ENCODE measurements at places on chromosomes 11 and 22.

DNA sequence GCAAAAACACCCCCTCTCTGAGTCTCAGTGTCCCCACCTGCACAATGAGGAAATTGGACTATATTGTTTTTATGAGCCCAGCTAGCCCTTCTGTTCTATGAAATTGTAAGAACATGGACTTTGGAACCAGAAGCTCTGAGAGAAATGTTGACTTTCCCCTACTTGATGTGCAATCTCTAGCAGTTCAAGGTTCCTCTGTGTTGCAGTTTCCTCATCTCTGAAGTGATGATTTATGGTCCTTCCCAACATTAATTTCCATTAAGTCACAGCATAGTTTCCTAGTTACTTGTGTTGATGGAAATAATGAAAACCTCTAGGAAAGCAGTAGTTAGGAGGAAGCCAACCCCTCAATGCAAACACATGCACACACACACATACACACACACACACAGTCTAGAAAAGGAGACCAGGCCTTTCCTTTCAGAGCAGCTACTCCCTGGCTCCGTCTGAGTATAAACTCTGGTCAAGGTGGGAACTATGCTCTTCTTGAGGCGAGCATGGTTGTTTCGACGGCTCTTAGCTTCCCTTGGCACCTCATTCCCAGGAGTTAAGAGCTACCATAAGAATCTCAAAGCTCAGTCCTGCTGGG is 518.4 kb downstream of the SOX6 start:
- DNase-seq: no peak

GRCh38 chr11:63919267-63920125 is 2.5 kb upstream of the RCOR2 start:
- DNase-seq: no peak

DNA sequence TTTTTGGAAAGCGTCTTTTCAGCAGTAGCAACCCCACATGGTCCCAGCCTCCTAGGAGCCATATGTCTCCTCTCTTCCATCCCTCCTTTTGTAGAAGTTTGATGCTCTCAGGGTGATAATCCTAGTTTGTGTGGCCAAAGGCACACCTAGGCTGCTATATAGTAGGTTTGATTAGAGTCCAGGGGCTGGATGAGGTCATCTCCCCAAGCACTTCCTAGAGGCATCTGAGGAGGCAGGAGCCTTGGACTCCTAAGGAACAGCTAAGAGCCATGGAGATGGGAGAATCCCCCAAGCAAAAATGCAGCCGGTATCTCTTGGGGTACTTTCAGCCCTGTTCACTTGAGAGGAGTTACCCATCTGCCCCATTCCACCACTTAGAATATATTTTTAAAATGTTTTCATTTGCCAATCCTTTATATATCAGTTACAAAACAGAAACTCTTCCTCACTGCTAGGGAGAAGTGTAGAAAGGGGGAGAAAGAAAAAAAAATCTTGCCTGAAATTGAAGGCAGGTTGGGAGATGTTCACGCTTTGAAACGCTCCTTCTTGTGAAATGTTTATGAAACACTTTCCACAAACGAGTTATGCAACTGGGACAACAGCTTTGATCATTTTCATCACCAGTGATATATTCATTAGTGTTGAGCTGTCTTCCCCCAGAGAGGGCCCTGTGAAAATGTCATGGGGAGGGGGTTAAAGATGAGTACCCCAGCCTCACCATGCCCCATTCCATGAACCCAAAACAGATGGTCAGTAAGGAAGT is 31.9 kb upstream of the TLCD5 start:
- no peak for DNase-seq

DNA sequence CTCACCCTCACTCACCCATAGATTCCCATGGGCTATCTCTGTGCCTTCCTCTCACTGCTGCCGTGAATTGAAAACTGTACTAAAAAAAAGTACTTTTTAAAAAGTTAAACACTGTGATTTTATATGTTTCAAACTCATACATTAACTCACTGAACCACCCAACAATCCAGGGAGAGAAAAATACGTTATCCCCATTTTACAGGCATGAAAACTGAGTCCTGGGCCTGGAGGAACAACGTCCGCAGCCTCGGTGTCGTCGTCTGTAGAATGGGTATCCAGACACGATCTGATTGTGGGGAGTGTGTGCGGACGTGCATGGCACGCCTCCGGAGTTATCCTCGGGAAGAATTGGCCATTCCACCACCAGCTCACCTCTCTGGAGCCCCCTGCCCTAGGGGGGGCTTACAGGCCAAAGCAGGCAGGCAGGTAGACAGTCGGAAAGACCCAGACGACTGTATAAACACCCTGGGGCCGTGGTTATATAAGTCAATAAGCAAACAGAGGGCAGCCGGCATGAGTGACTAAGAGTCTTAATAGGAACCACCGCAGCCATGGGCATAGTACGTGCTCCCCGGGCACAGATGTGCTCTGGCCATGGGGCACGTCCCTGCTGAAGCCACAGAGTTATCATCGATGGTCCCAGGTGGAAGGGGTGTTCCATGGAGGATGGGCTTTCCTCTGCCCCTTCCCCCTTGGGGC is 7.1 kb upstream of the PDGFB start:
- DNase-seq: no peak

DNA sequence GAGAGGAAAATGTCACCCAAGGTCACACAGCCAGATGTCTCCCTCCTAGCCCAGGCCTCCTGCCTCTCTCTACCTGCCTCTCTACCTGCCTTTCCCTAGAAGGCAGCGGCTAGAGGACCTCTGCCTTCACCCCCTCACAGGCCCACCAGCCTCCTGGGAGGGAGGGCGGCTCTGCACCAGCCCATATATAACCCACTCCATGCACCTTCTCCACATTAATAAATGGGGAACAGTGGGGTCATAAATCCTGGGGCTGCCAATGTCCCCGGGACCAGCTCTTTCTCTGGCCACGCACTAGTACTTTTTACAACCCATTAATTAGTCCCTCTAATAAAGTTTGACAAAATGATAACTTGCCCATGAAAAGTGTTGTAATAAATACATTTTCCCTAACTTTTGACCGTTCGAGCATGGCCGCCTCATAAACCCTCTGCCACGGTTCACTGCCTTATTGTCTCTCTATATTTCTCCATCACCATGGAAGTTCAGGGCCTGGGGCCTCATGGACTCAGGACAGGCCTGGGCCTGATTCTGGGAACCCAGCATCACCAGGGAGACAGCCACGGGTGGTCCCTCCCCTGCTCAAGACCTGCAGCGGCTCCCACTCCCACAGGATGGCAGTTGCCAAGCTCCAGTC is 102.1 kb downstream of the MN1 start:
- DNase-seq: no peak

DNA sequence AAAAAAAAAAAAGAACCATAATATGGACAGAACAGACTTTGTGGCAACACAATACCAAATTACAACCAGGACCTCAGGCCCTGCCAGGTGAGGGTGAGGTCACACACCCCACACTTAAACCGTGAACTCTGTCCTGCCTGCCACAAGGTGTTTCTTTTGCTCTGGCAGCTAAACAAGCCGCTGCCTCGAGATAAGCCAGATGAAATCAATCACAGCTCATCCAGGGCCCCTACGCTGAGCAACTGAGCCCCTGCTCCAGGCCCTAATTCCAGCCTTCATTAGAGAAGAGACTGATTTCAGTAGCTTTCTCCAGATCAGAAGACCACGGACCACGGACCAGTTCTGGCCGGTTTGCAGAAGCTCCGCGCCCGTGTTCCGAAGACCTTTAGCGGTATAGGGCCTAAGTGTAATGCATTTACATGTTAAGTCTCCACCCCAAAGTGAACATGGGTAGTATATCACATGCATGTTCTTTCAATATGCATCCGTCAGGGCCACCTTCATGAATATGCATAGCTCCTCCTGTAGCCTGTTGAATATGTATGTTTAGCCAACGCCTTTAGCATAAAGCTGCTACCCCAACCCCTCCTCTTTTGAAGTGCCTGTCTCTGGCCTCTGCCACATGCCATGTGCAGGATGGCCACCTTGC is 14.8 kb upstream of the RAC2 start:
- no peak for DNase-seq

- no peak for DNase-seq
These were observed 47.0 kb upstream of the CCDC89 start for GRCh38 chr11:85732965-85733364.

All from activated naive CD8-positive, alpha-beta T cell treated with anti-CD3 and anti-CD28 coated beads for 36 hours (primary cell).